Myometrial cell (primary cell): ENCODE measurements at places on chromosomes 7 and 10. TPM values are rescaled to one million over a fixed set of nuclear protein-coding genes. Genes with fewer than 3 reads are reported as not detected.

RTKN2 gene
- 0.71 and 0.86 TPM in 2 replicates for total RNA-seq

CALML5 gene
- total RNA-seq = not detected in 2 replicates

TFEC gene
- total RNA-seq = not detected in 2 replicates

DLD gene
- 51.0 and 107 TPM in 2 replicates for total RNA-seq

CTAGE4 gene
- total RNA-seq = 0.71 TPM in 1 of 2 replicates, not detected in the other

KIFBP gene
- total RNA-seq = 48.4 and 56.2 TPM in 2 replicates

ATOH7 gene
- total RNA-seq = not detected in 2 replicates

TMEM139 gene
- not detected in 2 replicates for total RNA-seq

NKX2-3 gene
- not detected in 2 replicates for total RNA-seq

FAM25G gene
- not detected in 2 replicates for total RNA-seq

NPY4R gene
- not detected in 2 replicates for total RNA-seq

SPAG6 gene
- not detected in 2 replicates for total RNA-seq

AHR gene
- total RNA-seq = 36.3 and 36.9 TPM in 2 replicates

HOXA1 gene
- 1.7 and 2.1 TPM in 2 replicates for total RNA-seq

ZNF853 gene
- under 0.01 and 0.58 TPM in 2 replicates for total RNA-seq

TMEM196 gene
- total RNA-seq = not detected in 2 replicates

AKR1C4 gene
- not detected in 2 replicates for total RNA-seq

RBM20 gene
- total RNA-seq = under 0.01 TPM in 2 replicates
